GM03348 (cell line): ENCODE measurements at places on chromosomes 12 and 14.

GRCh38 chr12:114835031-114835430, 151.1 kb upstream of the TBX3 start:
- DNase-seq: peak; percentile 62

- no peak for DNase-seq
These were observed 3.5 kb downstream of the CISTR start for GRCh38 chr12:53748072-53748840.

DNA sequence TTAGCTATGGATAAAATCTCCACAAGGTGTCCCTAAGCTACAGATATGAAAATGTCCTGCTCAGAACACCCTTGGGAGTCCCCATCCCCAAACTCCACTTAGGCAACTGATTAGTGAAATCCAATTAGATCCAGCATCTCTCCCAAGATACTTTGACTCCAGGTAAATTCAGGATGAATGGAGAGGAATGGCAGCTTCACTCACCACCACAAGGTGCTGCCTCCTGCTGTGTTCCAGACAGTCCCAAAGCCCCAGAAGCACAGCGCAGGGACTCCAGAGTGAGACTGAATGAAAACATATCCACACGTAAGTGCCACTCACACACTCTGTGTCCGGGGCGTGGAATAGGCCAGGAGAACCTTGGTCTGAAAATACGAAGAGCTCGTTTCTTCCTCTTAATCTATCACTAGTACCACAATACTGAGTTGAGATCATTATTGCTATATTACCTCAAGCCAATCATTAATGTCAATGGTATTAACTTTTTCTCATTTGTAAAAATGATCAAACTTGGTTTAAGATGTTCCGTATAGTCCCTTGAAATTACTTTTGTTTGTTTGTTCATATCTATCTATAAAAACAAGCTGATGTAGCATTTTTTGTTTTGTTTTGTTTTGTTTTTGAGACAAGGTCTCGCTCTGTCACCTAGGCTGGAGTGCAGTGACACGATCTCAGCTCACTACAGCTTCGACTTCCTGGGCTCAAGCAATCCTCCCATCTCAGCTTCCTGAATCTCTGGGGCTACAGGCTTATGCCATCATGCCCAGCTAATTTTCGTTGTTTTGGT, 70.0 kb upstream of the BICD1 start:
- DNase-seq: no peak

- DNase-seq: no peak
These were observed 63.3 kb downstream of the GTF2A1 start for GRCh38 chr14:81157431-81157830.

DNA sequence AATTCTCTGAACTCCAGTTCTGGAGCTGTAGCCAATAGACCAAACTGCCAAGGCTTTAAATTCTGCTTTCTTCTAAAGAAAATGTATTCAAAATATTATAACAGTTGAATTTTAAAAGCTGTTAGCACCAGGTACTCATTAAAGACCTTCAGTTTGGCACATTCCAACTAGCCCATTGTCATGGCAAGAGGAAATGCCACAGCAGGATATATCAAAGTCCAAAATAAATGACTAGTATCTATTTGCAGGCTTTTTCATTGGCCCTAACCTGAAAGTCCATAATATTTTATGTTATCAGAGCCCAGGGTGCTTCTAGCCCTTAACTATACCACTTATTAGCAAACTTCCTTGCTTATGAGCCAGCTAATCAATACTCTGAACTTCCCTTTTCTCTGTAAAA, 3.1 kb upstream of the RIC8B start:
- no peak for DNase-seq

DNA sequence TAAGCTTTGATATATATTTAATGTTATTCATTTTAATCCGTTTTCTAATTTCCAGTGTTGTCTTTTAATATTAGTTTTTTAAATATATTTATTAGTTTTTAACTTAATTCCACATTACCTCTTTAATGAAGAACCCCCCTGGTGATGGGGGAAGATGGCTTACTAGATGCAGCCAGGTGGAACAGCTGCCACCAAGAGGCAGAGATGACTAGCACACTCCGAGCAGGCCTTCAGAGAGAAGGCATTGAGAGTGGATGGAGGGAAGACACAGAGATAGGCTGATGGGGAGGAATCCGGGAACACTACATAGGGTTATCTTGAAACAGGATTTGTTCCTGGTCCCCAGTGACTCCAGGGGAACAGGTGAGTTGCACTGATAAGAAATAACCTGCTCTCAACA, 771.6 kb downstream of the LRFN5 start:
- DNase-seq: no peak

DNA sequence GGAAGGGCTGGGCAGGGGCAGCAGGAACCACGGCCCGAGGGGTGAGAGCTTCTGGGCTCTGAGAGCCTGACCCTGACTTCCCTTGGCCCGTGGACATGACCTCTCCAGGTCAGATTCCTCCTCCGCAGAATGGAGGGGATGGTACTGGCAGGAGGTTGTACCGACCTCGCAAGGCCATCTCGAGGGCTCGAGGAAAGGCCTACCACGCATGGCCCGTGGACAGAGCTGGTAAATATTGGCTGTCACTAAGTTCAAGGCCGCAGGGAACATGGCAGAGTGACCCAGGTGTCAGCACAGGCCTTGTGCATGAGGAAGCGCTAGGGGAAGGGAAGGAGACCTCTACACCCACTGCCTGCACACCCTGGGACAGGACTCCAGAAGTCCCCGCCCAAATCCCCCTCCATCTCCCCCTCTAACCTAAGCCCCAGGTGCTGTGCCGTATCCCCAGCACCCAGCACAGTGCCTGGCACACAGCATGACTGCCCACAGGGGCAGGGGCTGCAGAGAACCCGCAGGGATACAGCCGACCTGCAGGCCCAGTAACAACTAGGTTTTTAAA, 54.9 kb upstream of the PPP2R5C start:
- DNase-seq: no peak

DNA sequence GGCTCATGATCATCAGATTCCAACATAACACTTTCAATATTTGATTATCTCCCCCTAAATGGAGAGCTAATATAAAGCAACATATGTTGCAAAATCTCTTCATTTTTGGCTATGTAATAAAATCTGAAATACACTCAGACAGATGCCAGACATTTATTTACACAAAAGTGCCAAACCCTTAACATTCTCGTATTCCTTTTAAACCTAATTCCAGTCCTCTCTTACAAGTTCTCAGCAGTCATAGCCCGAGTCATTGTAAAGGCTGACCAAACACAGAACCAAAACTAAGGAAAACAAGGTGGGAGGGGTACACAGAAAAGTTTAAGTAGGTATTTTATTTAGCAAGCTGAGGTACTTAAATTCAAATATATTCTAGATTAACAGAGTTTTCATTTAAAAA, 81.4 kb downstream of the LRP6 start:
- DNase-seq: no peak

DNA sequence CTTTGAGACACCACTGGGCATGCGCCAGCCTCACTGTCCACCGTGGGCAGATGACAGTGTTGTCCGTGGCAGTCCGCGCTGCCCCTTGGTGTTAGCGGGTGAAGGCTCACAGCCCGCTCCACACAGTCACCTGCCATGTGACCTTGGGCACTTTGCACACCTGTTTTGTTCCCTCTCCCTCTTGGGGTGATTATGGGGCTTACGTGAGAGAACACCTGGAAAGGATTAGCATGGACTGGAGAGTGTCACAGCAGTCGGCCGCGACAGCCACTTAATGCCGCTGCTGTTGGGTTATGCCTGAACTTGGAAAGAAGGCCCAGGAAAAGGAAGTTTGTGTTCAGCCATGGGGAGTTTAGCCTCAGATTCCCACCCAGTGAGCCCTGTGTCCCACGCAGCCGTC, 94.2 kb downstream of the DDX51 start:
- no peak for DNase-seq

DNA sequence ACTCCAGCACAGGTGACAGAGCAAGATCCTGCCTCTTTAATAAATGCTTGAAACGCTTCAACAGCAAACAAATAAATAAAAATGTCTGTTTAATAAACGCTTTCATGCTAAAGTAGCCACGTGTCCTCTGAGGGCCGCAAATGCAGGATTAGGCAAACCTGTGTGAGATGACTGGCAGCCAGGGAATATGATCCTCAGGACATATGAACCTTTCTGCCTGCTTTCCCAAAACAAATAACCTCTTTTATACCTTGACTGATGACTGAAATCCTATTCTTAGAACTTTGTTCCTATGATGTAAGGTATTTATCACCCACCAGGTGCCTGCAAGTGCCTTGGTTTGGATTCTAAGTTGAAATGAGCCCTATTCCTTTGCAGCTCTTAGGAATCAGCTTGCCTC, 14.5 kb upstream of the FLVCR2 start:
- no peak for DNase-seq

DNA sequence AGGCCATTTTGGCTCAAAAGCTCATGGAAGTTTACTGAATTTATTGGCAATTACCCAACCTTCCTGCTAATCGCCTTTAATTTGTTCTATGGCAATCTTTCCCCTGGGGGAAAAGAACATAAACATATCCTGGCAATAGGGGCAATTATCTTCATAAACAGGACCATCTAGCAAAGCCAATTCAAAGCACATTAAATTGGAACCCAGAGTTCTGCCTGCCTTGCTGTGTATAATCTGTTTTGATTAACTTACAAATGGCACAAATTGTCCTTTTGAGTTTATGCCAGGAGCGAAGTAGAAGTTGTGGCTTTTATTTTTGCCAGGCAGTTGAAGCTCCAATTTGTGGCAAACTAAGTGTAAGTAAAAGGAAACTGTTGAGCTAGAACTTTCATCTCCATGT, 68.6 kb downstream of the C12orf50 start:
- DNase-seq: no peak

DNA sequence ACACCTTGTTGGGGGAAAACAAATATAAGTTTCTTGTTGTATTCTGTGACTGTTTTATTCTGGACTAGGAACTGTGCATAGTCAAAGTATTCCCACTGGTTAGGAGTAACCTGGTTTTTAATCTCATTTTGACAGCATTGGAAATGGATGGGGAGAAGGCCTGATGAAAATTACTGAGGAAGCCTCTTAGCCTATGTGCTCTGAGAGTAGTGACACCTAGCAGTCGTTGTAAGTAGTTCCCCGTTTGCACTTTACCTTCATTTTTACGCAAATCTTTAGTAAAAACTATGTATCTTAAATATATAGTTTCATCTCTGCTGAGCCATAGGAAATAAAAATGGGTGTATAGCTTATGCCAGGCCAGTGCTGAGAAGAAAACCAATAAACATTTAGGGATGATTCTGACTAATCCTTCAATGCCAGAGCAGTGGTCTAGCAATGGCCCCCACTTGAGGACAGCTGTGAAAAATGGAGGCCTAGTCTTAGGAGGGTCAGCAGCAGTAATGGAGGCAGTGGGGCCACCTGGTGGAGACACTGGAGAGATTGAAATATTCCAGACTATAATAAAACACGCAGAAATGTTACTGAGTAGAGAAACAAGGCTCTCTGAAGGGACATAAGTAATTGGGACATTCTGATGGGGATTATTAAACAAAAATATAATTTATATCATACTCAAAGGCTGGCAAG, 133.2 kb upstream of the NOVA1 start:
- DNase-seq: peak; percentile 9

- DNase-seq: peak; percentile 73
These were observed 18.2 kb upstream of the SUSD6 start for GRCh38 chr14:69593018-69593677.

DNA sequence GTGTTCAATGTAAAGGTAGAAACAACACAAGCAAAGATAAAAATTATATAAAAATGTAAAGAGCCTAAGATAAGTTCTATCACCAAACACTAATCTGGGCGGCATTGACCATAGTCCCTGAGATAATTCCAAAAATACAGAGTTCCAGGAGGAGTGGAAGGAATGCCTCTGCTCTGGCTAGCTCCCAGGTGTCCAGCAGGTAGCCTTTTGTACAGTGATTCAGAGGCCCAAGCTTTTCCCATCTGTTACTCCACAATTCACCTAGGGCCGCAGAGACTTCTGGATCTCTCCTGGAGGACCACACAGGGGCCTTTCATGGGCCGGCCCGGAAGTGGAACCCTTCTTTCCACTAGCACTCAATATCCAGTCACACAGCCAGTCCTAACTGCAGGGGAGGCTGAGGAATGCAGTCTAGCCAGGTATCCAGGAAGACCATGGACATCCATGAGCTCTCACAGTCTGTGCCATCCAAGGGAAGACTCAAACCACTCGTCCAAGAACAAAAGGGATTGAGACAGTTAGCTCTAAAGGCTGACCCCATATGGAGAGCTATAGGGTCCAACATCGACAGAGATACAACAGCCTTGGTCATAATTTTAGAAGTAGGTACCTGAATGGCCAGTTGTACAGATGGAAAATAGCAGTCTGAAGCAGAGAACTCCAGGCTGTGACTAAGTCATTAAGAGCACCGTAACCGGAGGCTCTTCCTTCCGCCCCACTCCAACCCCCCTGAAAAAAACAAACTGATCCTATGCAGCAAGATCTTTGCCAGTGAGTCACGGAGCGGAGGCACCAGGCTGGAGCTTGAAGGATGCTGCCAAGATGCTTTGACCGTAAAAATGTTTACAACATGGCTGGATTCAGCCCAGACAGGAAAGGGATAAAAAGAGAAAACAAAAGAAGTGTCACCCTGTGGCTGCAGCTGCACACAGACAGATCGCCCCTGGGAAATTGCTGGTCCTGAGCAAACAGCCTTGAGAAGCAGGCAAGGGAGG, 204.8 kb downstream of the NUAK1 start:
- peak; percentile 93 for DNase-seq

- DNase-seq: peak; percentile 70
These were observed 70.6 kb downstream of the B4GALNT3 start for GRCh38 chr12:530308-530707.

DNA sequence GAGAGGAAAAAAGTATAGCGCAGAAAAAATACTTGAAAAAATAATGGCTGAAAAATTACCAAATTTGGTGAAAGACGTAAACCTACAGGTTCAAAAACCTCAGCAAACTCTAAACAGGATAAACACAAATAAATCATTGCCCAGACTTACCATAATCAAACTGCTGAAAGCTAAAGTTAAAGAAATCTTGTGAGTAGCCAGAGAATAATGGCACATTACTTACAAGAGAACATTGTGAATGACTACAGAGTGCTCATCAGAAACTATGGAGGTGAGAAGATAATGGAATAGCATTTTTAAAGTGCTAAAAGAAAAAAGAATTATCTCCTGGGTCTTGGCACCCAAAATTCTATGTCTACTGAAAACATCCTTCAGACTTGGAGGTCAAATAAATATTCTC, 36.0 kb downstream of the ATF1 start:
- DNase-seq: no peak
